ENCODE measurements at places on chromosomes 7 and 10.
A peak's percentile ranks its signal among the peaks of the same experiment; 100 is the strongest.

GRCh38 chr7:38190011-38190410, 12.0 kb downstream of the STARD3NL start:
- DNase-seq, result no peak

DNA sequence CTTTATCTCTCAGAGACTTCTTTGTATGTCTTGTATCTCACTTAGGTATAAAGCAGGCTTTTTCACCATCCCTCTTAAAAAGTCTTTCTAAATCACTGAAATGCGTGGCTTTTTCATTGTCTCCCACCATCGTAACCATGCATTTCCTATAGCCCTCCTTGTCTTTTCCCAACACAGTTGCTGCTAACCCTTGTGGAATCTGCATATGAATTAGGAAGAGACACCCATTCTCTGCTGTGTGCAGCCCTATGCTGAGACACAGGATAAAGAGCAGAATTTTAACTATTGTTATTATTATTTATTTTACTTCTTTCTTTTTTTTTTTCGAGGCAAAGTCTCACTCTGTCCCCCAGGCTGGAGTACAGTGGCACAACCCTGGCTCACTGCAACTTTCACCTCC, 804.3 kb upstream of the COBL start:
- no peak for DNase-seq

- no peak for DNase-seq
Observed at GRCh38 chr7:94394109-94394436, 622 bp upstream of the COL1A2 start.

DNA sequence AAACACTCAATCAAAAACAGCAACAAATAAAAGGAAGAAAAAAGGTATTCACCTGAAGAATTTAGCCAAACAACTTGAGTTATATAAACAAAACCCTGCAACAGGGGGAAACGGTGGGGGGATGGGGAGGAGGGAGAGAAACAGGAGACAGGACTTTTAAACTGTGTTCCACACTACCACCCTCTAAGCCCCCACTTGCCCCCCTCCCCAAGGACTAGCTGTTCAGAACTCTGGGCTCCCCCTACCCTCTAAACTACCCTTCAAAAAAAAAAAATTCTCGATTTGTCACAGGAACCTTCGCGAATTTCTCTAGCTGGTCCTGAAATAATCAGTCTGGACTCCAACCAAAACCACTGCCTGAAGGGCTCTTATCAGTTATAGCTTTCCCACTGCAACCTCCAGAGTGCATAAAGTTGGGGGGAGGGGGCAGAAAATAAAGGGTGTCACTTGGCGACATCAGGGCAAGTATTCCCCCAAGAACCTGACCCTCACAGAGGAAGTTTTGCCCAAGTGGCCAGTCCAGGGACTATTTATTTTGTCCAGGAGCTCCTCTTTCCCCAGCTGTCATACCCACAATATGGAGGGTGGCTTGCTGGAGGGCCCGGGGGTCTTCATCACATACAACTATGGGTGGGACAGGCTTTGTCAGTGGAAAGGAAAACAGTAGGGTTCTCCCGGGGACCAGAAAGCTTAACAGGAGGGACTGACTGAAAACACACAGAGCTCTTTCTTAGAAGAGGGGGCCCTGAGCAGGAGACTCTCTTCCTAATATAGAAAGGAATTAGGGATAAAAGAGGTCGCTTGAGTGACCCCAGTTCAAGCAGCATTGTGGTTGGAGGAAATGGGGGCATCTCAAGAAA, 1.3 kb downstream of the UBE2H start:
- peak; percentile 76 for DNase-seq

GRCh38 chr7:37285706-37286453, 162.8 kb downstream of the ELMO1 start:
- DNase-seq, result peak; percentile 75

- no peak for DNase-seq
Observed at GRCh38 chr10:103842605-103843004, 12.8 kb downstream of the SH3PXD2A start.

DNA sequence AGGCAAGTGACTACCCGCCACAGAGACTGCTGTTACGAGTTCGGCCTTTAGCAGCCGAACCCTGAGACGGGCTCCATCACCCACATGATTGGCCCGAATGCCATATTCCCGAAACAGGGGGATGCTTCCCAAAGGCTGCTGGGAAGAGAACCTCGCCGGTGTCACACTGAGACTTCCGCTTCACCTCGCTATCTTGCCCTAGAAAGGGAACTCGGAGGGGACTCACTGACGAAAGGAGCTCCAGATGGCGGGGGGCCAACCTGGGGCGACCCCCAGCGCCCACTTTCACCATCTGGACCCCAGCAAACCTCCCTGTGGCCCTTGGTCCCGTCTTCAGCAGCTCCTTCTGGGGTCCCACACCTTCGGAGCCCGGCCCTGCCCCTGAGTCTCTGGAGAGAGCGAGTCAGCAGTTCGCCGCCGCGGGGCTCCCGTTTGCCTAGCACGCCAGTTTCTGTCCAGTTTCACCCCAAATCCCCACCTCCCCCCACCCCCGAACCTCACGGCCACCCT, 529 bp downstream of the HPS1 start:
- DNase-seq, result peak; percentile 67

DNA sequence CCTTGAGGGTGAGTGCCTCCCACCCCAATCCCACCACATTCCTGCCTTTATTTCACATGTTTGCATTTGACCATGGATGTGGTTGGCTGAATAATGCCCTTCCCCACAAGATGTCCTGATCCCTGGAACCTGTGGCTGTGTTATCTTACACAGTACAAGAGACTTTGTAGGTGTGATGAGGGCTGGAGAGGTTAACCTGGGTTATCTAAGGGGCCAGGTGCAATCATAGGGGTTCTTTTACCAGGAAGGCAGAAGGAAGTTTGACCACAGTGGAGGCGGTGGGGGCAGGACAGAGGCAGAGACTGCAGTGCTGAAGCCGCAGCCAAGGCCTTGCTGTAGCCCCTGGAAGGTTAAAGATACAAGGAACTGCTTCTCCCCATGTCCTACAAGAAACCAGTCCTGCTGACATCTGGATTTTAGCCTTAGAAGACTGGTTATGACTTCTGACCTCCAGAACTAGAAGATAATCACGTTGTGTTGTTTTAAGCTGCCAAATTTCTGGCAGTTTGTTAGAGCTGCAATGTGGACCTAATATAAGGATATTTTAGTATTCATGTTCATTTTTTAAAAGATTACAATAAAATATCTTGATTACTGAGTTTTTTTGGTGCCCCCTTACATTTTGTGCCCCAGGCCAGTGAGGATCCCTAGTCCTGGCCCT, 136.6 kb downstream of the ARHGAP22 start:
- peak; percentile 82 for DNase-seq

DNA sequence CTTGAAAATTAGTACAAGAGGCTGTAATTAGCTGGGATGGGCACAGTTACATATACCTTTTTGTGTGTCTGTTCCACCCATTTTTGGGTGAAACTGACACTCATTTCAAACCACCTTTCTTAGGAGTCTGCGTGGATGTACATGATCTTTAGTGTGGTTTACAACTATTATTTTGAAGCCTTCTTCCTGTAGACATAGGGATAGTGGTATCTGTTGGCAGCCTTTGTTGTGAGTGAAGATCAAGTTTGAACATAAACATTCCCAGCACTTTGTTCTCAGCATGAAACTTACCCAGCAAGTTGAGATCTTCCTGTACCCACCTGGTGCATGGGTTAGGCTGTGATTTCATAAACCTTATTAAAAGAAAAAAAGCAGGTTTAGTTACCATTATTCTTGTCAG, 2.0 kb downstream of the BAG3 start:
- DNase-seq, result no peak

- peak; percentile 56 for DNase-seq
Observed at GRCh38 chr7:117775801-117776200, 97.4 kb downstream of the CTTNBP2 start.

DNA sequence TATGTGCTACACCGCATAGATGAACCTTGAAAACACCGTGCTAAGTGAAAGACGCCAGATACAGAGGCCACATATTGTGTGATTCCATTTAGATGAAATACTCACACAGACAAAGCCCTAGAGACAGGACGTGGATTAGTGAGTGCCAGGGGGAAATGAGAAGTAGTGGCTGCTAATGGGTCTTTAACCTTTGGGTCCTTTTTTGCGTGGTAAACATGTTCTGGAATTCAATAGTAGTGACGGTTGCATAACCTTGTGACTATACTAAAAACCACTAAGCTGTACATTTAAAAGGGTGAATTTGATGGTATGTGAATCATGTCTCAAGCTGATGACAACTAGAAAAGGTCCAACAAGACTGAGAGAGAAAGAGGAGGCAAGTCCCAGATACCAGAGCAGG, 15.6 kb downstream of the SMKR1 start:
- DNase-seq, result no peak

DNA sequence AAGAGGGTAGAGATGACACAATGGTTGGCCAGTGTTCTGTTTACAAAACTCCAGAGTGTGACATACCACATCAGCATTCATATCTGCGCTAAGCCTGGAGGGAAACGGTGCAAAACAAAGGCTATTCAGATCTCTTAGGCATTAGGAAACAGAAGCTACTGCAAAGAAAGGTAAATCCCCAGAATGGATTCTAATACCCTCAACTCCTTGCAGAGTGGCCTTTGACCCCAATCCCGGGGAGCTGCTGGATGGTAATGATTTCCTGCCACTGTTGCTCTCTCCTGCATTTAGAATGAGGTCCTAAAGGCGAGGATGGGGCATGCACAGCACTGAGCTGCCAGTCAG, 65.2 kb downstream of the AOAH start:
- DNase-seq, result no peak

GRCh38 chr7:128962899-128963298, 25.2 kb downstream of the IRF5 start:
- DNase-seq, result no peak

DNA sequence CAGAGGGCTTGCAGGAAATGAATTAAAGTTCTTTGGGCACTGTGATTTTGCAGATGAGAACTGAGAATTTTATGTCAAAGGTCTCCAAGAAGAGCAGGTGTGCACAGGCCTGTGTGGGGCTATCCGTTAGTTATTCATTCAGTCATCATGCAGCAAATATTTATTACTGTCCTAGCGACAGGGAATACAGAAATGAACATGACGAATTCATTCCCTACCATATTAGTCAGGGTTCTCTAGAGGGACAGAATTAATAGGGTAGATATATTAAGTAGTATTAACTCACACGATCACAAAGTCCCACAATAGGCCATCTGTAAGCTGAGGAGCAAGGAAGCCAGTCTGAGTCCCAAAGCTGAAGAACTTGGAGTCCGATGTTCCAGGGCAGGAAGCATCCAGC, 2.9 kb upstream of the MMP21 start:
- no peak for DNase-seq

GRCh38 chr10:26540601-26541000, 102.5 kb downstream of the APBB1IP start:
- peak; percentile 31 for DNase-seq

DNA sequence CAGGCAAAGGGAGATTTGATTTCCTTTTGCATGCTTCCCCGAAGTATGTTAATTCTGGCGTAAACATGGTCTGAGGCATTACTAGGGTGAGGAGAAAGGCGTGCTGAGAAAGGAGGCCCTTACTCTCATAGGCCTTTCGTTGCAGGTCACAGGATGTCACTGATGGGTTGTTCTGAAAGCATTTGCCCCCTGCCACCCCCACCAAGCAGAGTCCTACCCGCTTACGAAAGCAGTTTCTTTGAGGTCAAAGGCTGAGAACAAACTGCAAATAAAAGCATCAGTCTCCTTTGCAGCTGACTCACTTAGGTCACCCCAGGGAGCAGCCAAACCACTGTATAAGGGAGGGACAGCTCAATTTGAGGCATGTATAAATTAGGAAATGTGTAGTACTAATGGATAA, 57.1 kb downstream of the BPGM start:
- no peak for DNase-seq

DNA sequence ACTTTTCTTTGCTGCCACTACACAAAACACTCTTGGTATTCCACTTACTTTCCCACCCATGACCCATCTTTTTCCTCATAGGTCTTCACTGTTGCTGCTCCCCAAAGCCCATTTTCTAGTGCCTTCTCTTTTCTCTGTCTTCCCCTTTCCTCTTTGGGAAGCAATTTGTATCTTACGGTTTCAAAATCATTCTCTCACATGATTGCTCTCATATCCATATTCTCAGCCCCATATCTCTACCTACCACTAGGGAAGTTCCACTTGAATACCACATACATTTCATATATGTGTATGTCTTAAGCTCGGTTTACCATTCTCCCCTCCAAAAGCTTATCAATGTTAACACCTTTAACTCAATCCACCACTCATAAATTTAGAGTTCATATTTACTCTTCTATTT, 3.2 kb upstream of the UBE2D1 start:
- peak; percentile 11 for DNase-seq

DNA sequence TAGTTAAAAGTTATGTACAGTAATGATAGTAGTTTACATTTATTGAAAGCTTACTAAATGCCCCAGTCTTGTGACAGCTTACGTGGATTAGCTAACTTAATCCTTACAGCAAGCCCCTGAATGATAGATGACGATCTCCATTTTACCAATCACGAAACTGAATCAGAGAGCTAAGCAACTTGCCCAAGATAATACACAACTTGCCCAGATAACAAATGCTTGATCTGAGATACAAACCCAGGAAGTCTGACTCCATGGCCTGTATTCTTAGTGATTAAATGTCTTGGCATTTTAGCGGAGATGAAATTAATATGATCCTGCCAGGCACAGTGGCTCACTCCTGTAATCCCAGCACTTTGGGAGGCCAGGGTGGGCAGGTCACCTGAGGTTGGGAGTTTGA, 46.9 kb upstream of the FMC1 start:
- peak; percentile 32 for DNase-seq

DNA sequence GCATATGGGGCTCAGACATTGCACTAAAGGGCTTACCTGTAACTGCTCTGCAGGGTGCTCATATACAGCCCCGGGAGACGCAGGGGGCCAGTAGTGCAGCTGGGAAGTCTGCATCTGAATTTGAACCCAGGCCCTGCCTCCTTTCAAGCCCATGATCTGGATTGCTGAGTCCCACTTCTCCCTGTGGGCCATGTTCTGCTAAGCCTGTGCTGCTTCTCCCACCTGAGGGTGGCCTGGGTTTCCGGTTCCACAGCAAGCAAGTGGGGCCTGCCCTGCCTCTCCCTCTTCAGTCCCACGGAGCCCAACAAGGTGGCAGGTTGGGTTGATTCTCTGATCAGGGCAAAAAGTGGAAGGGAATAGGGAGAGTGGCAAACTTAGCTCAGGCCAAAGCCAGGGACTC, 56.6 kb upstream of the GDF10 start:
- no peak for DNase-seq

GRCh38 chr10:126502441-126502840, 114.2 kb upstream of the ADAM12 start:
- DNase-seq, result no peak

DNA sequence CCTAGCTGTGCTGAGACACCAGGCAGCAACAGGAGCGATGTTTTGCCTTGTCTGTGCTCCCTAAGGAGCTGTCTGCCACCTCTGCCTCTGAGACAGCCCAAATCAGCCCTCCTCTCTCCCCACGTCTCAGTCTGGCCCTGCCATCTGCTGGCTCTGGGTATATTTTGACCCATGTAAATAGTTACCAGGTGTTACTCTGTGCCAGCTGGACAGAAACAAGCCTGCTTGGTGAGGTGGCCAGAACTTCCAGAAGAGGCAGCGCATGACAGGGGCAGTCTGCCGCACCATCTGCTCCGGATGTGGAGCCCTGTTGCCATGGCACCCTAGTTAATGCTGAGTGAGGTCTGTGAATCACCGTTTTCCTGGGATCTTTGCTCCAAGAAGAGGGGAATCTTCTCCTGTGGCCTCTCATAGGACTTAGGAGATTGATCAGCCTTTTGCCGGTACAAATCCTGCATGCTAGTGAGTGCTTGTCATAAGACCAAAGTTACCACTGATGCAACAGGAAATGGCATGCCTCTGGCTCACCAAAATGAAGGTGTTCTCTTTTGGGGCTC, 31.8 kb downstream of the GSTO2 start:
- no peak for DNase-seq

- DNase-seq, result no peak
Observed at GRCh38 chr10:61911425-61911824, 9.9 kb downstream of the ARID5B start.

- DNase-seq, result peak; percentile 32
Observed at GRCh38 chr7:10646194-10646593, 327.5 kb upstream of the PHF14 start.
